GDM1 (cell line): ENCODE measurements at places on chromosomes 12 and 14.

GRCh38 chr12:129762436-129762835, 141.4 kb downstream of the TMEM132D start:
- no peak for DNase-seq

DNA sequence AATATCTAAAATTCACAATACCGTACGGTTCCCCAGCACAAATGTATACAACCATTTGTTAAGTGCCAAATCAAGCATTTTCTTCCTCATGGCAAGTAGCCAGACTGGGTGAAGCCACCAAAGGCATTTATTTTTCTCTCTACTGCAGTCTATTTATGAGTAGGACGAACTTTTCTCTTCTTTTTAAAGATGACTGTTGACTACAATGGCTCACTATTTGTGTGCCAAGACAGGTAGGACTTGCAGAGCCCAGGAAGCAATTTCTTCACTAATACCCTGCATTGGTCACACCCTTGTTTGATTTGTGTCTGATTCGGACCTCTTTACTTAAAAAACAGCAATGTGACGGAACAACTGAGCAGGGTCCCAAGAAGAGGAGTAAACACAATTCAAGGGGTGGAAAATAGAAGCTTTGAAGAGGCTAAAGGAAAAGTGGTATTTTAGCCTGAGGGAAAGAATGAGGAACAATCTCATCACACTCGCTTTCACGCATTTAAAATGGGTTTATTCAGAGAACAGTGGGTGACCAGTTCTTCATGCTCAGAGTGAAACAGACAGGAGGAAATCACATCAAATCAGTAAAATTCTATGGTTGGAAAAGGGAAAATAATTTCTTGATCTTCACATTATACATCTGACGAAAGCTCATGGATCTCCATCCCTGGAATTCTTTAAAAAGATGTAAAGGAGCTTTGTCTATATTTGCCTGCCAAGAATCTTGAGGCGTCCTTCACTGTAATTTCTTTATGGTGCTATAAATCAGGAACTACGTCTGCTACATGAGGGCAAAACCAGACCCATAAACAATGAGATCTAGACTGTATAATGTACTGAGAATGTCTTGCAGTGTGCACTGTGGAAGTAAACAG, 183.8 kb downstream of the PPM1H start:
- DNase-seq: no peak

DNA sequence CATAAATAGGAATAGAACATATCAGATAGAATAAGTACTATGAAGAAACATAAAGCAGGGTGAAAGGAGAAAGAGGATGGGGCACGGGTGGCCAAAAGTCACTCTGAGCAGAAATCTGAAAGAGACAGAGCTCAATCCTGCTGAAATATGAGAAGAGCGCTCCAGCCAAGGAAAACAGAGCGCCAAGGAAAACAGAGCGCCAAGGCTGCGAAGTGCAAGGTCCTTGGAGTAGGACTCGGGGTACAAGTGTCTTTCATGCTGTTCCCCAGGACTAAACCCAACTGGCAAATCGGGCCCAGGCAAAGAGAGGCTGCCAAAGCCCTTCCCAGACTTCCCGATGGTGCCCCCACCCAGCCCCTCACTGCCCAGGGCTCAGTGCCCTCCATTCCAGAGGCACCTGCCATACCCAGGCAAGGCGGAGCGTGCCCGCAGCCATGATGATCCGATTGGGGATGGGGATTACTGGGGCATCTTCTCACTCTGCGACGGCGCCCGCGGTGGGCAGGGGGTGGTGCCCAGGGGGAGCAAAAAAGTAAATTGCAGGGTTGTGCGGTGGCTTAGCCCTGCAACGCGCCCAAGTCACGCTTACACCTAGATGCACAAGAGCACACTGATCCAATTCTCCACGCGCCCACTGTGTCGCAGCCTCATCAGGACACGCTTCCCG, 1.7 kb downstream of the LTBP2 start:
- no peak for DNase-seq

GRCh38 chr12:51855586-51856428, 7.3 kb upstream of the FIGNL2 start:
- DNase-seq: no peak

DNA sequence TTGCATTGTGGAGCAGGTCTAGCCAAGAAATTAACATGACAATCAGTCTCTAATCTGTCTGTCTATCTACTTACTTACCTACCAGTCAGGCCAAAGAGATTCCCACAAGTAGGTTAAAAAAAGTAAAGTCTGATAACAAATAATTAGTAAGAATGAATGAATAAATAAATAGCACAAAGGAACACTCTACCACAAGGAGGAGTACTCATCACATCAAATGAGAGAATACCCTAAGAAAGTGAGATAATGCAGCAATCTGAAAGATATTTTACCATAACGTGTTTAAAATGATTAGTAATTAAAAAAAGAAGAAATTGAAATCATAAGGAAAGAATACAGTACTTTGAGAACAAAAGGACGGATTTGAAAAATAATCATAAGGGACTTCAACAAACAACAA, 187.2 kb downstream of the SYNE2 start:
- no peak for DNase-seq

- no peak for DNase-seq
These were observed 28.5 kb downstream of the ACTR6 start for GRCh38 chr12:100229036-100229635.

DNA sequence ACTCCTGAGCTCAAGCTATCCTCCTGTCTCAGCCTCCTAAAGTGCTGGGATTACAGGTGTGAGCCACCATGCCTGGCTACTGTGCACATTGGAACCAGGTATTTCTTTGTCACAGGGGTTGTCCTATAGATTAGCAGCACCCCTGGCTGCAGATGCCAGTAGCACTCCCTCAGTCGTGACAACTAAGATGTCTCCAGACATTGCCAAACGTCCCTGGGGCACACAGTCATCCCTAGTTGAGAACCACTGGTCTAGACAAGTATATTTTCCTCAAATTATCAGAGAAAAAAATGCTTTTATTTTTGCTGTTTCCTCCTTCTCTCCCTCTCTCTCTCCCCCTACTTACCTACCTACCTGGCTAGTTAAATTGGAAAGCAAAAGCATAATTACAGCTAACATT, 17.9 kb upstream of the P2RX7 start:
- DNase-seq: no peak

DNA sequence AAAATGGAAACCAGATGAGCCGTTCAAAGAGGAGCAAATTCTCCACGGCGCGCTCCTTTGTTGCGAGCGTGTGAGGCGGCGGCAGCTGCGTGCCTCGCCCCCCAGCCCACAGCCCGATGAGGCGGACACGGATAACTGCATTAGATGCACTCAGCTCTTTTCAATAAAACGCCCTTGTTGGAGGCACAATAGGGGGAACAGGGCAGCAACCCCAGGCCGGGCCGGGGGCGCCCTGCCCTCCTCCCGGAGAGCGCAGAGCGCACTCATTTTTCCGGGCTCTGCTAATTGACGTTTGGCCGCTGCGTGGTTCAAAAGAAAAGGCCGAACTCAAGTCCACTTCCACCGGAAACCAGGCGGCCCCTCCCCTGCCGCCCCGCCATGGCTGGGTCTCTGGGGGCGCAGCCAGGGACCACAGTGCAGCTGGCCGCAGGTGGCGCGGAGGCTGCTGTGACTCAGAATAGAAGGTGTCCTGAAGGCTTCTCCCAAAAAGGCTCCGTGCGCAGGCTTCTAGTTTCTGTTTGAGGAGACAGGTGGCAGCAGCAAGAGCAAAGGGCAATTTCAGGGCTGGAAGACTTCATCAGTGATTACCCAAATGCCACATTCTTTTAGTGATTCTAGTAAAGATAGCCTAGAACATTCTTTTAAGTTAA, 29.0 kb upstream of the SMOC1 start:
- DNase-seq: no peak

DNA sequence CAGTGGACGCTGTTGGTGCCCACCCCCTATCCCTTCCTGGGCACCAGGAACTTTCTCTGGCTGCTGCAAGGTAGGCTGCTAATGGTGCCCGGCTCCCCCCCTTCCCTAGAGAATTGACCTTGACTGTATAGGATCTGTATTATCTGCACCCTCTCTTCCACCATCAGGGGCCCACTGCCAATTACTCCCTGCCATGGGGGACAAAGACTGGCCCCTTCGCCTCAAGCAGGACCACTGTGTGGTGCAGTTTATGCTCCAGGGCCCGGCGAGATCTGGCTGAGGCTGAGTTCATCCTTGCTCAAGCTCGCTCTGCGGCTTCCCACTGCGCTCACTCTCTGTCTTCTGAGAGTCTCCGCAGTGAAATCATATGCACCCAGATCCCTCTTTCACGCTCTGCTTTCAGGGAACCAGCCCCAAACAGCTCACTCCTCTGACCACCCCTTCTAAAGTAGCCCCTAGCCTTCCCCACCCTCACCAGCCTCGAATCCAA, 95.2 kb downstream of the LGMN start:
- DNase-seq: no peak

DNA sequence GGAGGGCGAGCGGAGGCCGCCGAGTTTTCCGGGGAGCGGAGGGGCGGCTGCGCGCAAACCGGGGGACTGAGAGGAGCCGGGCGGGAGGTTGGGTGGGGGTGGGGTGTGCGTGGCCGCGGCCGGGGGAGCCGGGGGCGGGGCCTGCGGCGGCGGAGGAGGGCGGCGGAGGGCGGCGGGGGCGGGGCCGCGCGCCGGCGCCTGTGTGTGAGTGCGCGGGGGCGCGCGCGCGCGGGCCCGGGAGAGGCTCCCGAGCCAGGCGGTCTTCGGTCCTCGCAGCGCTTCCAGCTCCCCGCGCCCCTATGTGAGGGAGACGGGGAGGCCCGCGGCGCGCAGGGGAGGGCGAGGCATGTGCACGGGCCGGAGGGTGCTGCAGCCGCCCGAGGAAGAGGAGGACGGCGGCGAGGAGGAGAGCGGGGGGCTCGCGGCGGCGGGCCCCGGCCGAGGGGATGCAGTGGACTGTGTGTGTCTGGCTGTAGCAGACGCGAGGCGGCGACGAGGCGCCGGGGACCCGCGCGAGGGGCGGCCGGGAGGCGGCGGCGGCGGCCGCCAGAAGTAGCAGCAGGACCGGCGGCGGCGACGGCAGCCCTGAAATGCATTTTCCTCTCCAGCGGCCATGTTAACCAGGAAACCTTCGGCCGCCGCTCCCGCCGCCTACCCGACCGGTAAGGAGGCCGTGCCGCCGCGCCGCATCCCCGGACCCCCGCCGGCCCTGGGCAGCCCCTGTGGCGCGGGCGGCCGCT, at the start of gene DYRK2:
TSS of gene DYRK2 (plus strand) at position 225 of the 740 bp plus-strand sequence. CDS start at position 614, 389 bp downstream.
- peak; percentile 71 for DNase-seq

GRCh38 chr14:64733899-64734298, 29.7 kb downstream of the PLEKHG3 start:
- DNase-seq: no peak

- no peak for DNase-seq
These were observed 20.1 kb upstream of the PAWR start for GRCh38 chr12:79710707-79711483.

DNA sequence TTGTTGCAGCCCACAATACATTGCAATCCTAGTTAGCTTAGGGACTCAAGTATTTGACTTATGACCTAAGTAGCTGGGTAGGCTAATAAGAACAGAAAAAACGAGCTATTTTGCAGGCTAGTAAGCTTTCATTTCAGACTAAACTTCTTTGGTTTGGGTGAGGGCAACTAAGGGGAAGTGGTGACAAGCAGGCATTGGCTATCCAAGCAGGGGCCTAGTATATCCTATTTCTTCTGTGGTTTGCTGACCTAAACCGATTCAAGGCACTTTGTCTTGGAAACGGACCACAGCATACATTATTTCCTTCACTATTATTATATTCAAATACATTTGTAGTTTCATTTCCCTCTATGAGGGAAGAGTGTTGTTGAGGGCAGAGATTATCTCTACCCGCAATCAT, 21.6 kb upstream of the SLC5A8 start:
- DNase-seq: no peak

- no peak for DNase-seq
These were observed 12.1 kb downstream of the SLC7A8 start for GRCh38 chr14:23171222-23171975.

DNA sequence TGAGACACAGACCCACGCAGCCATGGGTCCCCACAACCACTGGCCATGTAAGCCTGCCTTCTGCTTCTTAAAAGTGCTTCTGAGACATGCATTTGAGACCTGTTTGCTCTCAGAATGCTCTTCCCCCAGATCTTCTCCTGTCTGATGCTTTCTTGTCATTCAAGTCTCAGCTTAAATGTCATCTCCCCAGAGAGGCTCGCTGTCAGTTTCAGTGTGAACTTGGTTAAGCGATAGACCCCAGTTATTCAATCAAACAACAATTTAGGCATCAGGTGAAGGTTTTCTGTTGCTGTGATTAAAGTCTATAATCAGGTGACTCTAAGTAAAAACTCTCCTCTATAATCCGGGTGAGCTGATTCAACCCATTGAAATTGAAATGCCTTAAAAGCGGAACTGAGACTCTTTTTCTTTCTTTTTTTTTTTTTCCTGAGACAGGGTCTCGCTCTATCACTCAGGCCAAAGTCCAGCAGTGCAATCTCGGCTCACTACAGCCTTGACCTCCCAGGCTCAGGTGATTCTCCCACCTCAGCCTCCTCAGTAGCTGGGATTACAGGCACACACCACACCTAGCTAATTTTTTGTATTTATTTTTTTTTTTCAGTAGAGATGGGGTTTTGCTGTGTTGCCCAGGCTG, 123.4 kb downstream of the KSR2 start:
- DNase-seq: no peak

- no peak for DNase-seq
These were observed 32.0 kb downstream of the CDK17 start for GRCh38 chr12:96368233-96368632.
